CD4-positive, alpha-beta T cell (primary cell): ENCODE measurements at places on chromosomes 6 and 20.

GRCh38 chr6:15722731-15723130, 59.9 kb upstream of the DTNBP1 start:
- DNase-seq, result no peak

- no peak for DNase-seq
Observed at GRCh38 chr20:36468149-36469000, 72.9 kb upstream of the MYL9 start.

- no peak for DNase-seq
Observed at GRCh38 chr20:47586649-47587294, 85.1 kb downstream of the NCOA3 start.

DNA sequence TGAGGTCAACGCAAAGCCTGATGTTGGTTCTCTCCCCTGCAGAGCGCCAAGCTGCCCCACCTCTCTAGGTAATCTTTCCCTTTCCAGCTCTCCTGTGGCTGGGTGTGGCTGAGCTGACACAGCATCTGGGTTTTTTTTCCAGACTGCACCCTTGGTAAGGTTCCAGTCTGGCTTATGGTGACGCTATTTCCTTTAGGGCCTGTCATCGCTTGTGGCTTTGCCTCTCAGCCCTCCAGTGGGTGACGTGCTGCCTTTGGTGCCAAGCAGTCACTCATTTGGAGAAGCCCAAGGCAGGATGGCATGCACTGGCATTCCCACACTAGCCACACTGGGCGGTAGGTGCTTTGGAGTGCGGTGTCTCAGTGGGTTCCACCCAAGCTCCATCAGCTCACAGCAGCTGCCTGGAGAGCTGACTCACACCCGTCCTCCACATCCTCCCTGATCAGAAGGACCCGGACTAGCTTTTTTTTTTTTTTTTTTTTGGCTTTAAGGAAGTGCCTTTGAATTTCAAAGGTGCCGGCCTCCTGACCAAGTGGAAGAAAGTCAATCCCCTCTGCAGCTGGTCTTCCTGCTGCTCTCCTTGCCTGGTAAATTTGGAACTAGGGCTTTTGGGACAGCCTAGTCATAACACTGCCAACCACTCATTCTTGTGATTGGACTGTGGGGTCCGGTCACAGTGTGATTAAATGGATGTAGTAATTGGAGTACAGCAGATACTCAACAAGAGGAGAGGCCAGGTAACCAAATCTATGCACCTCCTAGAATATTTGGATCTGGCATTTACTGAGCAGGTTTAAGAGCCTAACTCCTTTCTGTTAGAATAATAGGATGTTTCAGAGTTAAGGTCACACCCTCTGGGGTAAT, 153.6 kb downstream of the CD83 start:
- DNase-seq, result no peak

- no peak for DNase-seq
Observed at GRCh38 chr20:18913701-18914100, 100.1 kb downstream of the SCP2D1 start.

GRCh38 chr20:47573559-47573958, 71.9 kb downstream of the NCOA3 start:
- no peak for DNase-seq

DNA sequence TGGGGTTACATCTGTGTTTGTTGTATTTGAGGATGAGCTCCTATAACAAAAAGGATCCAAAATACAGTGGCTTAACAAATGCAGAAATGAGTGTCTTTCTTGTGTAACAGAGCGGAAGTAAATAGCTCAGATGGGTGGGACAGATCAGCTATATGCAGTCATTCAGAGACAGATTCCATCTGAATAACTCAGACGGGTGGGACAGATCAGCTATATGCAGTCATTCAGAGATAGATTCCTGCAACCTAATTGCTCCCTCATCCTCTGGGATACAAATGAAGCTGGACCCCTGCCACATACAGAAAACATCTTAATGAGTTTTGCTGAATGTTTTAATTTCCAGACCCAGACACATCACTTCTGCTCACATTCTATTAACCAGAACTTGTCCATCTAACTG, 332.3 kb downstream of the BCKDHB start:
- DNase-seq, result no peak

DNA sequence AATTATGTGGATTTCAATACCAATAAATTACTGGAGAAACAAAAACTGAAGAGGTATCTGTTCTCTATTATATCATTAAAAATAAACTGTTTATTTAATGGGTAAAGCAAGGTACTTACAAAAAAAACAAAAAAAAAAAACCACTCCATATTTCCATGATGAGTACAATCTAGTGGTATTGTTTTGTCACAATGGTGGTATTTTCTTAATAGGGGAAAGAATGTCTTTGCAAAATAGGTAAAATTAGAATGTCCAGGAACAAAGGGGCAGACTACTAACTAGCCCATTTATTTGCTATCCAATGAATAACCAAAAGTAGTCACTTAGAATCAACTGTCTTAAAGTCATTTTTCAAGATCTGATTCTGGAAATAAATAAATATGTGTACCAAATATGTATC, 92.0 kb downstream of the ARHGAP18 start:
- DNase-seq, result no peak

- no peak for DNase-seq
Observed at GRCh38 chr6:169857343-169858292, 106.2 kb downstream of the ERMARD start.

DNA sequence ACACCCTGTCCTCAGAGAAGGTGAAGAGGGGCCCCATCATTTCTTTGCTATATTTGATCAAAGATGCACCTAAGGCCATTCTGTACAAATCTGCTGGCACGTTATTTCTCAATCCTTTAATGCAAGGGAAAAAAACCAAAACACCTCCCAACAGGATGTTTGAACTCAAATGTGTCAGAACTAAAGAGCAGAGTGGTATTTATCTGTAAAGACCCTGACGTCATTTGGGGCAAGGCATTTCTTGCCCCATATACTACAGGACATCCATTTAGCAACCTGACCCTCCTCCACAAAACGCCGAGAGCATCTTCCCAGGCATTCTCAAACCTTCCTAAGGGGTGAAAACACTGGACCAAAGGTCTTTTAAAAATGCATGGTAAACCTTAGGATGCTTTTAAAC, 50.8 kb downstream of the ZMYND8 start:
- no peak for DNase-seq

GRCh38 chr20:3935295-3935955, 46.2 kb downstream of the PANK2 start:
- DNase-seq, result no peak

DNA sequence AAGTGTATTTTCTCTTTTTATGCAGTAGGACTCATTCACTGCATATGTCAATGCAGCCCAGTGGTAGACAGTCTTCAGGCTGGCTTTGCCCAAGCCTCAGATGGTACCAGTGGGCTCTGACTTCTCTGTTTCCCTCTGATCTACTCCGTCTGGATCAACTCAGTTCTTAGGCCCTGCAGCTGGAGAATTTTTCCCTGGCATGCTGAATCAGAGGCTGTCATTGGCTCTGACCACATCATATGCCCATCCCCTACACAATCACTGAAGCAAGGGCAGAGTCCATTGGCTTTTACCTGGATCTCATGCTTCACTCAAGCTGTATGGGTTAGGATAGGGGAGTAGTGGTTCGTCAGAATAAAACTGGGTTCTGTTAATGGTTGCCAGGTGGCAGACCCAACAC, 57.8 kb downstream of the KIZ start:
- DNase-seq, result no peak

- no peak for DNase-seq
Observed at GRCh38 chr6:108441141-108441540, 119.6 kb upstream of the FOXO3 start.

GRCh38 chr20:48393737-48394314, 434.0 kb downstream of the PREX1 start:
- DNase-seq, result no peak

GRCh38 chr20:59120919-59121318, 42.7 kb upstream of the ZNF831 start:
- no peak for DNase-seq

DNA sequence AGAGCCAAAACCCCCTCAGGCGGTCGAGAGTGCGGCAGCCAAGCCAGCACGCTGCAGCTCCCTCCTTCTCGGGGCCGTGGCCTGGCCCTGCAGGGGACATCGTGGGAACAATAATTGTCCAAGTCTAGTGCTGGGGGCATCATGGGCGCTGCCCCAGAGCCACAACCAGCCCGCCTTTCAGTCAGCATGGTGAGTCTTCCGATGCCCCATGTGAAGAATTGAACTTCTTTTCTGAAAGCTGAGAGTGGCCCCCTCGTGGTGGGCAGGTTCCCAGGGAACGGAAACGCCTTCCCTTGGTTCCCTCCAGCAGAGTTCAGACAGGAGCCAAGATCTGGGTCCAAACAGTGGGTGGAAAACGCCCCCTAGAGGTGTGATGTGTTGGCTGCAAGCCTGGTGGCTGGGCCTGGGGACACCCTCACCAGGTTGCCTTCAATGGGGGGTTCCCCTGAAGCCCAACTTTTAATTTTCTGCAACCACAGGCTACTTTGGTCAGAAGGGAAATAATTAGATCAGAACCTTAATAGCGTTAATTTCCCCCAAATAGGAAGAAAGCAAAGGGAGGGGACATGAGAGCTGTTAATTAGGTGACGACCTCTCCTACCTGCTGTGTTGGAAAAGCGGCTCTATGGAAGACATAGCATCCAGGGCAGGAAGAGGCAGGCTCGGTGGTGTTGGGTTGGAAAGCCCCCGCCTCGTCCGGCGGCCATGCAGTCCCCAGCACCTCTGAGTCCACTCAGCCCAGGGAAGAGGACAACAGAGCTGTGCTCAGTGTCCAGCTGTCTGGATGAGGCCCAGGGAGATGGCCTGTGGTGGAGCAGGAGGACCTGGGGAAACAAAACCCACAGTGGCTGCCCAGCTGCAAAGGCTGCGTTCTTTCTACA, 4.7 kb upstream of the MRGBP start:
- DNase-seq, result peak; percentile 54

DNA sequence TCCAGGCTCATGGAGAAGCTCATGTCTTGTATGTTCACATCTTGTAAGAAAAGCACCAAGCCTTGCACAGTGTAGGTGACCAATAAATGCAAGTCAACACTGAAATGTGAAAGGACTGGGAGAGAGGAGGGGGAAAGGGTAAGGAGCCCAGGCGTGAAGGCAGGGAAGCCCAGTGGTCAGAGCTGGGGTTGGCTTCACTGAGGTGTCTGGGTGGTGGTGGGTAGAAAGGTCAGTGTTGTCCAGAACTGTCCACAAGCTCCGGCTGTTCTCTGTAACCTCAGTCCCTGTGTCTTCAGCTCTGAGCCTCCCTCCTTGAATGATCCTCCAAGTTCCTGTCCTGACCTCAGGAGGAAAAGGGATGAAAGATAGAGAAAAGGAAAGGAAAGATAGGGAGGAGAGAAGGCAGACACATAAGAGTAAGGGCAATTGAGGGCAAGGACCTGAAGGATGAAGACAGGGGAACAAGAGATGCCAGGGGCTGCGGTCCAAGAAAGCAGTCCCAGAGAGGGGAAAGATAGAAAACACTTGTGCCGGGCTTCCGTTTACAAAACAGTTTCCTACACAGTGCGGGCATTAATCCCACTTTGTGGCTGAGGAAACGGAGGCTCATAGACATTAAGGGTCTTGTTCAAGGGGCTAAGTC, 2.4 kb upstream of the TNXB start:
- no peak for DNase-seq

- DNase-seq, result no peak
Observed at GRCh38 chr6:91713911-91714310, 1127.0 kb upstream of the MAP3K7 start.

DNA sequence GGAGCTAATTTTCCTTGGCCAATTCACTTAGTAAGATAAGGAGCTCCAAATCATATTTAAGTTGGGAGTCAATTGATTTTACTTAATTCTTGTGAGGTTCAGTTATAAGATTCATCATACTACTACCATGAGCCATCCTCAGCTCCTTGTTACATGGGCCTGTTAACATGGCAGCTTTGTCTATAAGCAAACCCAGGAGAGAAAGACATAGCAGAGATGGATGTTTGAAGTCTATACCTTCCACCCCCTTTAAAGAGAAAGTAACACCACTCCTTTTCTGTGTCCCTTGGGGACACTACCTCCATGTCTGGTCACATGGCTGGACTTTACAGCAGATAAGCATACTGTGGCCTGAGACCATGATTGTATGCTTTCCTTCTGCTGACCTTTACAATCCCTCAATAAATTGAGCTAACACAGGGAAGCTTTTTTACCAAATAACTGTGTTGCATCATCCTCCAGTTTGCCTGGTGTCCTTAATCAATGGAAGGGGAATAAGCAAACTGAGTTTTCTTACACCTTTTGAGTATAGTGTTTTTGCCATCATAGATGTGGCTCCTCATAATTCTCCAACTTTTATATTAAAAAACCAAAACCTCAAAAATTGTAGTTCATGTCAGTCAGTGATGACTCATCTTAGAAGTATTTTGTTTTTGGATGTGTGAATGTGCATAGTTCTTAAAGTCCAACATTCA, 9.8 kb upstream of the ZNFX1 start:
- DNase-seq, result no peak

- DNase-seq, result no peak
Observed at GRCh38 chr6:84618046-84618752, 146.2 kb downstream of the TBX18 start.
